ENCODE measurements at places on chromosomes 2 and 18.

GRCh38 chr2:160703648-160704585 is 210.3 kb upstream of the RBMS1 start:
- no peak for DNase-seq

DNA sequence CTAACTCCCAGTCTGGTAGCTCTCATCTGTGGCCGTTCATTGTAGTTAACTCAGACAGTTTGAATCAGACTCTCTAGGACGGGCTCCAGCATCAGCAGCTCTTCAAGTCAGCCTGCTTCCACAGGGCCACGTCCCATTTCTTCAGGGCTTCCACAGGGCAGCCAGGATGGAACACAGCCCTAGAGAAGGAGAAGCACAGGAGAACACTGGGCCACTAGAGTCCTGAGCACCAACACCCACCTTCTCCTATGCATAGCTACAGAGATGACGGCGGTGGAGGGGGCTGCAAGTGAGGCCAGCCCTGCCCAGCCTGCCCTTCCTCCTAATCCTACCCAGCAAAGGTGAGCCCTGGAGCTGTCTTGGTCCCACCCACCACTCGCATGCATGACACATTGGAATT is 10.2 kb upstream of the TEX261 start:
- no peak for DNase-seq

GRCh38 chr18:46720521-46720920 is 36.3 kb downstream of the ST8SIA5 start:
- DNase-seq, result no peak

GRCh38 chr2:156394033-156394741 is 42.0 kb upstream of the GPD2 start:
- no peak for DNase-seq

DNA sequence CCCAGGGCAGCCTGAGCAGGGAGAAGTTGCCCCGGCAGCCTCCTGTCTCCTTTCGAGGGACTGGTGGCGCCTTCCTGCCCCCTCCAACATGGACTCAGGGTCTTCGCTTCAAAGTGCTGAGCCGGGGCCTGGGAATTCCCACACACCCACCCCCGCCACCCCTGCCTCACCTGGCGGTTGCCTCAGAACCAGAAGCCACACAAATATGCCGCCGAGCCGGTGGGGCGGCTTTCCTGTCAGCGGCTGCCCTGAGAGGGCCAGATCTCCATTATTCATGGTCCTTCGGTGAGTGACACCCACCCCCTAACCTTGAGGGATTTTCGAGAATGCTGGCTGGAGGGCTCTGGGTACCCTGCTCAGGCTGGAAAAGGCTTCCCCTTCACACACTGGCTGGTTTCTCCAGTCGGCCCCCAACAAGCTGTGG is 71.7 kb downstream of the SMAD7 start:
- no peak for DNase-seq

DNA sequence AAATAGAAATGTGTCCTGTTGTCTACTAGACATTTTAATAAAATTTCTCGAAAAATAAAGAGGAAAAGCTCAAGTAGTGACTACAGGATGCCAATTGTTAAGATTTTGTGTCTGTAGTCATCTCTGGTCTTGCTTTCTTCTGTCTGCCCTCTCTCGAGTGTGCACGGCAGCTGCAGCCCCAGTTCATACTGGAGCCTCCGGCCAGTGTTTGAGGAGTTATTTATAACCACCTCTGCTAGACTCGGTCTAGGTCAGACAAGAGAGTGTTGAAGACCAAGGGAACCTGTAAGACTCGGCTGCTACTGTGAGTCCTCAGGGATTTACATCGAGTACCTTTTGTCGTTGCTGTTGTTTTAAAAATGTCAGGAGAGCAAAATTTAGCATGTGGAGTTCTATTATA is 810.1 kb upstream of the POU3F3 start:
- no peak for DNase-seq

- DNase-seq, result no peak
Measured at GRCh38 chr18:63869851-63870250, 17.7 kb upstream of the SERPINB2 start.

DNA sequence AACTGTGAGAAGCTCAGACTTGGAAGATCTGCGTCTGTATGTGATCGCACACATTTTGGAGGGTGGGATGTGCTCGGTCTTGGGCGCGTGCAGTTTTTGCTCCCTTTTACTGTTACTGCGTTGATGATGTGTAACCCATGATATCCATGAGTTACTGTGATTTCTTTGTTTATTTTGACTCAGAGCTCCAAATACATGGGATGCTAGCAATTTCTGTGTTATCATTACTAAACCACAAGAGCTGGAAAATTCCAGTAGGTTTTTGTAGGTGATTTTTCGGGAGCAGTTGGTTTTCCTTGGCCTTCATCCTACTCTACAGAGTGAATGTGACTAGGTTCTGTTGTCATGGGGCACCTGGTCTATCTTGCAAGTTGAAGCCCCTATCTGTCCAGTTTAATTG is 124.2 kb downstream of the AGAP1 start:
- DNase-seq, result no peak

GRCh38 chr2:108293850-108294249 is 5.2 kb downstream of the SULT1C2 start:
- DNase-seq, result no peak

DNA sequence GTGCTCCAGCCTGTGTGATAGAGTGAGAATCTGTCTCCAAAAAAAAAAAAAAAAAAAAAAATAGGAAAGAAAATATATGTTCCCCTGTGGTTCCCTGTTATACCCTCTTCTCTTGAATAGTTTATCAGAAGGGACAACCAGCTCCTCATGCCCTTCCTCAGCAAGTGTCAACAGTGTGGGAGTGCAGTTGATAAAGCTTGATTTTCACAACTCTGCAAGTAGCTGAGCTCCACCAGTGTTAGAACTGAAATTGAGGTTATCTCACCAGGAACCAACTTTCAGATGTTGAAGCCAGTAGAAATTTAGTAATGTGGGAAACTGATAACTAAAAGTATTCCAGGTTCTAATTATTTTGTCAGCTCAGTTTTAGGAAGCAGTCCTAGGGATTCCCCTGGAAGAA is 25.1 kb downstream of the NEDD4L start:
- no peak for DNase-seq

- no peak for DNase-seq
Measured at GRCh38 chr2:109407276-109408042, 206.3 kb downstream of the SEPTIN10 start.

DNA sequence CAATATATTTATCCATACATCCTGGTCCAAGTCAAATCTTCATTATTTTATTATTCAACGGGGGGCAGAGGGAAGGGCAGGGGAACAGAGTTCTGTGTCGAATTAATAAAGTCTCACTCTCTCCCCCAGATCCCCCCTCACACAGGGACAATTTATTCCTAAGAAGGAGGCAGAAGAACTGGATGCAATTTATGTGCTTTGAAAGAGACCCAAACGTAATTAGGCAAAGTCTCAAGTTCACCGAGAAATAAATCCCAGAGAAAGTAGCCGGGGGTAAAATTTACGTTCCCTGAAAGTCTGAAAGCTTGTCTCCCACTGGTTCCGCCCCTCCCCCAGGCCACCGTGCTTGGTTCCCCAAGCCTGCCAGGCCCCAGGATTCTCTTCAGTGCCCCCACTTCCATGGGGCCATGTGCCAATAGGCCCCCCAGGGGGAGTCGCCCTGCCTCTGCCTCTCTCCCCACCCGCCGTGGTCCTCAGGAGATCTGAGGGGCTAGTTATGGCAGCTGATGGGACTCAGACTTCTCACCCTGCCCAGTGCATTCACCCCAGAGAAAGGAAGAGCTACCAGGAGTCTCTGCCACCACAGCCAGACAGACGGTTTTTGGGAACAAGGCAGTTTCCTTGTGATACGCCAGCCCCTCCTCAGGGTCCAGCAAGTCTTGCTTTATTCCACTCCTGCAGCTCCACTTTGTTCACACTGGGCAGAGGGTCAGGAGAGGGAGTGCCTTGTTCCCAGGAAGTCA is 215.5 kb downstream of the CYP26B1 start:
- DNase-seq, result no peak

DNA sequence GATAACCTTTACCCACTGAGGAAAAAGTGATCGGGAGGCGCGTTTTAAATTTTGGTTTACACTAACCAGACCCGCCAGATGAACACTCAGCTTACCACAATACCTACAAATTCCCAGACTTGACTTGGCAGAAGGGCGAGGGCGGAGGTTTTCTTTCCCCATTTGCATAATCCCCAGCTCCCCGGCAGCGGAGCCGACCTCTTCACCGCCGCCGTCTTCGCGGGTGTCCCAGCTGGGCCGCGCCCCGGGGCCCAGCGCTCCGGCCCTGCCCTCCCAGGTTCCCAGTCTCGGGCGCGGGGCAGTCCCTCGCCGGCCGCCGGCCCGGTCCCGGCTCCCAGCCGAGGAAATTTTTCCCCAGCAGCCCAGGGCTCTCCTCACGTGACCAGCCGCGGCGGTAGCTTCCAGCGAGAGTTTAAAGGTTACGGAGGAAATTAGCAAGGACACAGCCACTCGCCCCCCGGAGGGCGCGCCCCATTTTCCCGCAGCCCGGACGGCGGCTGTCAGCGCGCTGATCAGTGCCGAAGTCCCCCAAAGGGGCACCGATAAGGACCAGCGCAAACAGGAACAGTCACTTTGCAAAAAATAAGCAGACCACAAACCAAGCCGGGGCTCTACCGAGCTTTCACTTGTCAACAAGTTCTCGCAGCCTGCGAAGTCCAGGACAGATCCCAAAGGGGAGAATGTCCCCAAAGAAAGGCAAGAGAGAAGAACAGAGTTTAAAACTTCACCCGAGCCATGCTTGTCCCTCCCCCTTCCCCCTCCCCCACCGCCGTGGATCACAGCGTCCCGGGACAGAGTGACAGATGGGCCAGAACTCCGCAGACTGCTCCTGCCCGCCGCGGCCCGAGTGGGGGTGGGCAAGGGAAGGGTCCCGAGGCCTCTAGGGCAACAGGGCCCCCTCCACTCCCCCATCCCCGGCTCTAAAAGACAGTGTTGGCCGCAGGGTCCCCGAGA is 1.3 kb upstream of the PRKCE start:
- DNase-seq, result peak; percentile 63
